Aorta (tissue), 5 donors: ENCODE measurements at places on chromosomes 12 and 14. TPM values are rescaled to one million over a fixed set of nuclear protein-coding genes. Genes with fewer than 3 reads are reported as not detected.

DNA sequence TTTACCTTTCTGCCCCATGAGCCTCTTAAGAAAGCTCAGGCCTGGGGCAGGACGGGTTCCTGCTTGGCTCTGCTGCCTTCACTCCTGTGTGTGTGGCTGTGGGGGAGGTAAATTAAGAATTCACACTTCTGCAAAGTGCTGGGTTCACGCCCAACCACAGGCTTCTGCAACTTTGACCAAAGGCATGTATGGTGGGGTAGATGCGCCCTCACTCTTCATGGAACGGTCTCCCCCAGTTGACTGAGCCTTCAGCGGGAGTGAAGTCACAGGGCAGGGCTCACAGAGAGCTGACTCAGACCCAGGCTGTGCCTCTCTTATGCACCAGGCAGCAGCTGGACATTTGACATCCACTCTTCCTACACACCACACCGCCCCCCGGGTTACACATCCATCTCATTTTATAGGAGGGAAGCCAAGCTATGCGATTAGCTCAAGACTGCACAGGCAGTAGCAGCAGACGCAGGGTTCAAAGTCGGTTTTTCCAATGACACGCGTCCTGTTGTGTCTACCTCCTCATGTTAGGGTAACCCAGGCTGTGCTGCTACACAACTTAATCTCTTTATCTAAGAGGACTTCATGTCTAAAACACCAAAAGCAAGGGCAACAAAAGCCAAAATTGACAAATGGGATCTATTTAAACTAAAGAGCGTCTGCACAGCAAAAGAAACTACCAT lies 15.4 kb upstream of the BCL11B start:
- no peaks in the 10 kb centered on the region for H3K4me1 ChIP-seq
- H3K36me3 ChIP-seq: no peaks in the 10 kb centered on the region
- DNase-seq: no peak
- H3K27me3 ChIP-seq: no peaks in the 10 kb centered on the region
- no peak overlapping the region for H3K27ac ChIP-seq

- no peak overlapping the region for H3K4me3 ChIP-seq
- H3K27ac ChIP-seq: no peak overlapping the region
- peaks cover 6% of the 10 kb centered on the region for H3K36me3 ChIP-seq
Measured at GRCh38 chr14:31106768-31107167, 80.6 kb upstream of the STRN3 start.

- peak; percentile 73 for DNase-seq
- peak overlapping the region; percentile 97 for H3K4me3 ChIP-seq
- H3K36me3 ChIP-seq: no peaks in the 10 kb centered on the region
- no peaks in the 10 kb centered on the region for H3K4me1 ChIP-seq
Measured at GRCh38 chr12:32533971-32534590, 134.7 kb downstream of the FGD4 start.

- no peak overlapping the region for H3K27ac ChIP-seq
- no peaks in the 10 kb centered on the region for H3K27me3 ChIP-seq
- no peak for DNase-seq
Measured at GRCh38 chr12:93626160-93626559, 51.0 kb upstream of the CRADD start.

Gene RAD9B
- total RNA-seq: 0.57 TPM
